ENCODE measurements at places on chromosomes 2 and 18.

GRCh38 chr2:208792766-208793165, 386.2 kb downstream of the PTH2R start:
- DNase-seq, result no peak

GRCh38 chr2:240585681-240586197, 795 bp upstream of the CAPN10 start:
- DNase-seq, result no peak

GRCh38 chr18:63111671-63112402, 207.7 kb downstream of the BCL2 start:
- DNase-seq, result no peak

GRCh38 chr2:28647682-28648081, 103.9 kb upstream of the PPP1CB start:
- DNase-seq, result no peak

DNA sequence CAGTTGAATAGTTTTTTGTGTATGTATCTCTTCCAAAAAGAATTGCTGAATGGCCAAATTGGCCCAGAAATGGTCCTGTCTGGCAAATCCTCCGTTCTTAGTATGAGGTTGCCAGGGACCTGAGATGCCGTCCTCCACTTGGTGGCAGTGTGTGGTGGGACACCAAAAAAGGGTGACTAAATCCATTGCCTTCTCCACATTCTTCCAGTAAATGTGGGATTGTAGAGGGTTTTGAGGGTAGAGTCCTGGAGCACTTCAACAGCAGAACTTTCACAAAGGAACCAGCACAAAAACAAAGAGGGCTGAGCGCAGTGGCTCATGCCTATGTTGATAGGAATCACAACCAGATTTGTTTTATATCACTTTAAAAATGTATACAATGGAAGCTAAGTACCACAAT, 199.9 kb downstream of the BCL2 start:
- DNase-seq, result peak; percentile 15

GRCh38 chr2:64213532-64214275, 69.5 kb upstream of the PELI1 start:
- DNase-seq, result no peak

- peak; percentile 27 for DNase-seq
Observed at GRCh38 chr2:174395969-174396630, 570 bp downstream of the SCRN3 start.

DNA sequence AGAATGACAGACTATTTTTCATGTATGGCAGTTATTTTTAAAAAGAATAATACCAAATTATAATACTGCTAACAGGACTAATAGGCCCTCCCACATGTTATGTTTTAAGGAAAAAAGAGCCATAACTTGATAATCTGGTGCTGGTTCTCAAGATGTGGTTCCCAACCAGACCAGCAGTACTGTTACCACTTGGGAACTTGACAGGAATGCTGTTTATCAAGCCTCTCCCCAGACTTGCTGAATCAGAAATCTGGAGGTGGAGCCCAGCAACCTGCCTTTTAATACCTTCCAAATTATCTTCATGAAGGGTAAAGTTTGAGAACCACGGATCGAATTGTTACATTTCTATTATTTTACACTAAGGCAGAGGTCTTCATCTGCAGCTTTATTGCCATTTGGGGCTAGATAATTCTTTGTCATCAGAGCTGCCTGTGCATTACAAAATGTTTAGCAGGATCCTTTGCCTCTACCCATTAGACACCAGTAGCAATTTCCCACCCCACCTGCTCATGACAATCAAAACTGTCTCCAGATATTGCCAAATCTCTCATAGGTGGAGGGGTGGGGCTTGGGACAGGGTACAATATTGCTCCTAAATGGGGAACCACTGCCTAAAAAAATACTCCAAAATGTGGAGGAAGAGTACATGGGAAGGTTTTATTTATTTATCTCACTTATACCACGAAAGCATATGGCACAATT, 629.6 kb downstream of the ARHGAP15 start:
- DNase-seq, result no peak

GRCh38 chr2:10003206-10004125, 39.9 kb upstream of the KLF11 start:
- no peak for DNase-seq

GRCh38 chr18:3411854-3412268, 38.1 kb upstream of the TGIF1 start:
- no peak for DNase-seq

GRCh38 chr2:134191835-134192234, 62.0 kb upstream of the MGAT5 start:
- DNase-seq, result no peak

- DNase-seq, result peak; percentile 72
Observed at GRCh38 chr18:57586251-57587049, at the start of gene FECH. FECH (minus strand) TSS chr18:57586702; CDS start chr18:57586620, 82 bp downstream.

GRCh38 chr2:72183466-72183865, 35.8 kb upstream of the CYP26B1 start:
- no peak for DNase-seq

GRCh38 chr2:83006961-83007360, 1452.1 kb downstream of the SUCLG1 start:
- peak; percentile 4 for DNase-seq

DNA sequence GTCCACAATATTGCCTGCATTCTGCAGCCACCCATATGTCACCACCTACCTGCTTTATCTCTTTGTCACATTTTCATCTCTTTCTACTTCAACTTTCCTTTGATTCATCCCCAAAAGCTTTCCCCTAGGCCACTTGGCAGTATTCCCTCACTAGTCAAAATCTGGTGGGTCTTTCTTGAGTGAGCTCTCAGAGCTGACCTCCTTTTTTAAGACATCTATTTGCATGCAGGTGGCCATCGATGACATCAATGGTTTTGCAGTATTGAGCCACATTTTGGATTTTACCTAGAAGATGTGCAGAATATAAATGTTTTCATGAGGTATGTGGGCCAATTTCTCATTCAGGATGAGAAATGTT, 133.4 kb upstream of the REG3A start:
- DNase-seq, result no peak

DNA sequence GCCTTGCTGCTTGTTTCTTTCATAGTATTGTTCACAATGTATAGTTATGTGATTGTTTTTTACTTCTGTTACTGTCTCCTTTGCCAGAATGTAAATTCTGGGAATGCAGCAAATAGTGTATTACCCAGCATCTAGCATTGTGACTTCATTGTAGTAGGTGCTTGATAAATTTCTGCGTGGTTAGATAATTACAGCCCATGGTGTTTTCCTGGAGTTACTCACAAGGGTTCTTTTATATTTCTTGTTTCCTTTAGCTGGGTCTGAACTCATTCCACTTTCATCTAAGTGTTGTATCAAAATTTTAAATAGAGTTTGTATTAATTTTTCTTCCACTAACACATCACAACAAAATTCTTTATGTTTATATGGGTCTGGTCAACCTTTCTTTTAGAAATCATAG, 132.6 kb downstream of the MAP4K4 start:
- DNase-seq, result no peak

DNA sequence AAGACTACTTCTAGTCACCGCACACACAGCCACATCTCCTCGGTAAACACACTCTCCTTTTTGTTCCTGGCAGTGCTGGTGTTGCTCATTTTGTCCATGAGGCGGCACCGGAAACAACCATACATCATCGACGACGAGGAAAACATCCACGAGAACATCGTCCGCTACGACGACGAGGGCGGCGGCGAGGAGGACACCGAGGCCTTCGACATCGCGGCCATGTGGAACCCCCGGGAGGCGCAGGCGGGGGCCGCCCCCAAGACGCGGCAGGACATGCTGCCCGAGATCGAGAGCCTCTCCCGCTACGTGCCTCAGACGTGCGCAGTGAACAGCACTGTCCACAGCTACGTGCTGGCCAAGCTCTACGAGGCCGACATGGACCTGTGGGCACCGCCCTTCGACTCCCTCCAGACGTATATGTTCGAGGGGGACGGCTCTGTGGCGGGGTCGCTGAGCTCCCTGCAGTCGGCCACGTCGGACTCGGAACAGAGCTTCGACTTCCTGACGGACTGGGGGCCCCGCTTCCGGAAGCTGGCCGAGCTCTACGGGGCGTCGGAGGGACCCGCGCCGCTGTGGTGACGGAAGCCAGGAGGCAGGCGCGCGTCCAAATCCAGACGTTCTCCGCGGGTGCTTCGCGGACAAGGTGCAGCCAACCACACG, 221.0 kb downstream of the CDH20 start:
- no peak for DNase-seq

GRCh38 chr2:181307203-181307991, 149.8 kb upstream of the ITGA4 start:
- DNase-seq, result no peak

DNA sequence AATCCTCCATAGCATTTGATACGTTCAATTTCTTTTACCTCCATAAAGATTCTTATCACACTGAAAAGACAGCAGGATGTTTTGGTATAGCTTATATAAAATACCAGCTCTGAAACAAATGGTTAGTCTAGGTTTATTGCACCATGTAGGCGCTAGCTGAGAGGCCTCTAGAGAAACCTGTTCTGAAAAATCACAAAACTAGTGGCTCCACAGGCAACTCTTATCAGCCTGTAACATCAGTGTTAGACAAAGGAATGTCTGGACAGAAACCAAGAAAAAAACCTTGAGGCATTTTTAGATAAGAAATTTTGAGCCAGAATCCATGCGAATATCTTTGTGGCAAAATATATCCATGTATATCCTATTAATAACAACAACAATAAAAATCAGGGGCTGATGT, 440.4 kb upstream of the MAP2 start:
- DNase-seq, result peak; percentile 29

DNA sequence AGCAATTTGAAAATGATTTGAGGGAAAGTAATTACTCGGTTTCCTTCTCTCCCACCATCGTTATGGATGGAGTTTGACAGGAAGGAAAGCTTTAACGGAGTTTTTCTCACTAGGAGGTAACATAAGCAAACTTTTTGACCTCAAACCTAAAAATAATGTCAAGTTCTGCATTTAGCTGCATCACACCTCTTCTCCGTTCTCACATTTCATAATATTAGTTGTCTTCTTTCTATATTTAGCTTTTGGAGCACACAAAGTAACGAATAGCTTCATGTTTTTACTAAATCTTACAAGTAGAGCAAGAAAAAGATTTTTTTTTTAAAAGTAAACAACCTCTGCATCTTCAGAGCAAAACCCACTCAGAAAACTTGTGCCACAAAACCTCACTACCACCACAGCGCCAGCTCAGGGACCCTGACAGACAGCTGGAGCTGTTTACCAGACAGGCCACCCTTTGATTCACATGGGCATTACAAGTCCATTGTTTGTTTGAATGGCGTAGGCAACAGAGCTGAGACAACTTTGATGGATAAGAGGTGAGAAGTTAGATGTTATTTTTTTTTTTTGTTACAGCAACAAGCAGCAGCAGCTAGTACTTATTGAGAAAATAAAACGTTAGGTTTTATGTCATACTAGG, 21.9 kb upstream of the ICOS start:
- no peak for DNase-seq

DNA sequence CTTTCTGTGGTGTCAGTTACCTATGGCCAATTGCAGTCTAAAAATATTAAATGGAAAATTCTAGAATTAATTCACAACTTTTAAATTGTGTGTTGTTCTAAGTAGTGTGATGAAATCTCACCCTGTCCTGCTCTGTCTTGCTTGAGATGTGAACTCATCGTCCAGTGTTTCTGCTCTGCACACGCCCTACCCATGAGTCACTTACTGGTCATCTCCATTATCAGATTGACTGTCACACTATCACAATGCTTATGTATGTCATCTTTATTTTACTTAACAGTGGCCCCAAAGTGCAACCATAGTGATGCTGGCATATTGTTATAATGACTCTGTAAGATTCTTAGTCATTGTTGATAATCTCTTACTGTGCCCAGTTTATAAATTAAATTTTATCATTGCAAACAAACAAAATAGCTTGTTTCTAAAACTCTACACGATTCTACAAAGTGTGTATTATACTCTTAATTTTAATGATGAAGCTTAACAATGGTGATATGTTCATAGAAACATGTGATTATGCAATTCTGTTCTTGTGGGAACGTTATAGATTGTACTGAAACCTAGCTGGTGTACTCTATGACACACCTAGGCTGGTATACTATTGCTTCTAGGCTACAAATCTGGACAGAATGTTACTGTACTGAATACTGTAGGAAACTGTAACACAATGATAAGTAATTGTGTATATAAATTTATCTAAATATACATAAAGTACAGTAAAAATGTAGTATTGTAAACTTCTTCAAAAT, 1086.8 kb upstream of the PIK3C3 start:
- peak; percentile 97 for DNase-seq

GRCh38 chr2:195029804-195030654, 627.0 kb upstream of the SLC39A10 start:
- DNase-seq, result no peak

DNA sequence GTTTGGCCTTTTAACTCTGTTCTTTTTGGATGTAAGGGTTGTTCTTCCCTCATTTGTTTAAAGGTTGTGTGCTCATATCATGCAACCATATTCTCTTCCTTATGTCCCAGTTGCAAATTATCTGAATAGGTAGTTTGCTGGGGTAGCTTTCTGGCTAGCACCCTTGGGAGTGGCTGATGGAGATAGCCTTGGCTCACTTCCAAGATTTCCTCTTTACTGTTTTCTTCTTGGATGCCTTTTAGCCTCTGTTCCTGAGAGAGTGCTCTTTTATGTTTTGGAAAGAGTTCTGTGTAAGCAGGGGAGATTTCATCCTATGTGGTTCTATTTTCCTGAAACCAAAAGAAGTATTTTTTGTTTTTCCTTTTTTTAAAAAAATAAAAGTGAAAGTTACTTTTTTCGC, 25.4 kb downstream of the USP14 start:
- peak; percentile 3 for DNase-seq

GRCh38 chr2:68745006-68745405, 10.4 kb downstream of the ARHGAP25 start:
- no peak for DNase-seq

GRCh38 chr2:182973441-182974352, 64.6 kb downstream of the NCKAP1 start:
- DNase-seq, result no peak

GRCh38 chr2:48175254-48175653, 269.0 kb upstream of the FBXO11 start:
- peak; percentile 76 for DNase-seq

DNA sequence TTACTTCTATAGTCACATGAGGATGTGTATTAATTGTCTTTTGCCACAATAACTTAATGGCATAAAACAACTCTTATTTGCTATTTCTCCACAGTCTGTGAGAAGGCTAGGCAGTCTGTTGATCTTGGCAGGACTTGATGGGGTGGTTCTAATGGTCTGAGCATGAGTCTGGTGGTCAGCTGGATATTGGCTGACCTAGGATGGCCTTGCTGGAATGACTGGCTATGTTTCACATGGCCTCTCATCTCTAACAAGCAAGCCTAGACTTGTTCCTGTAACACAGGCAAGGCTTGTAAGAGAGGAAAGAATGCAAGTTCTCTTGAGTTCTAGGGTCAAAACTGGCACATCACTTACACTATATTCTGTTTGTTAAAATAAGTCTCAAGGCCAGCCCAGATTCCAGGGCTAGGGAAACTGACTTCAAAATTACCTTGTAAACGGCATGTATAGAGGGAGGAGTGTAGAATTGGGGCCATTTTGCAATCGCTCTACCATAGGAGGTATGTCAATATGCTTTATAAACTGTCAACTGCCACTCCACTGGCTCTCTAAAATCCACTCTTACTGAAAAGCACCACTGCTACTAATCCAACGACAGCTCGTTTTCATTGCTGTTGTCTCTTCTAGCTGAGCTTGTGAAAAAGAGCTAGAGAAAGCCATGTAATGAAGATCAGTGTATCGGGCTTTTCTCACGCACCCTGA, 325.0 kb upstream of the PKDCC start:
- peak; percentile 17 for DNase-seq

- peak; percentile 55 for DNase-seq
Observed at GRCh38 chr2:120963997-120964705, 228.5 kb downstream of the GLI2 start.
